Activated T-cell treated with anti-CD3 and anti-CD28 coated beads for 4 hours (primary cell): ENCODE measurements at places on chromosomes 12 and 14.

DNA sequence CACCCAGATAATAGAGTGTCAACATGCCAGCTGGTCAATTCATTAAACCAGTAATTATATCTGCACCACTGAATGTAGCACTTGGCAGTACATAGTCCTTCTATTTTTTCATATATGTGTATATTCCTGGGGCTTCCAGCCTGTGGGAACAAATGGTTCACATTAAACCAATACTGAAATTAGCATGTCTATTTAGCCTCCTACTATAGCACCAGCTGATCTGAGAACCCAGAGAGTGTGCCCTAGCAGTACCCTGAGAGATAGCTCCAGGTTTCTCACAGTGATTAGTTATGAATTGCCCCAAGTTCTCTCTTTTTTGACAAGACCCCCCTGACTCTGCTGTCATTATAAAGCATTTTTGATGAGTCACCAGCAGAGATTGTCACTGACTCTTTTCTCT lies 1097.3 kb upstream of the FLRT2 start:
- no peak for DNase-seq

- DNase-seq, result no peak
Observed at GRCh38 chr12:39723831-39724230, 104.2 kb upstream of the ABCD2 start.

DNA sequence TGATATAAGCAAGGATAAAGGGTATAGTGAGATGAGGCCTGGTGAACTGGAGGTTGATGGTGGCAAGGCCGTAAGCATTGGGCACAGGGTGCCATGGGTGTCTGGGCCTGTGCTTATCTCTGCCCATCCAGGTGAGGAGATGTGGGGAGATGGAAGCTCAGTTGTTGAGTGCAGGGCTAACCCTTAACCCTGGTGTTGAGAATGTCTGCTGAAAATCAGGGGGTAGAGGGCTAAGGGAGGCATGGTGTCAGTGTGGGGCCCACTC lies 86.1 kb downstream of the SYNE2 start:
- no peak for DNase-seq

DNA sequence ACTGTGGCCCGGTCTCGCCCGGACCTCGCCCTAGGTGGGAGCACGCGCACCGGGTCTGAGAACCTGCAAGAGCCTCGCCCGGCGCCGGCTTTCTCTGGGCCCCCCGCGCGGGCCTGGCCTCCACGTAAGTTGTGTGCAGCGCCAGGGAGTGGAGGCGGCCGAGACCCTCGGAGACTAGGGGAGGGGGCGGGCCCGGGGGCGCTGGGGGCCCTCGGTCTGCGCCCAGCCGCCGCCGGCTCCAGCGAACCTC lies 183 bp upstream of the PRMT8 start:
- no peak for DNase-seq

GRCh38 chr14:39233680-39234326 lies at the start of gene MIA2:
Gene MIA2, plus strand, starts transcription at chr14:39233915. Its CDS starts 200 bp downstream, at chr14:39234115.
- DNase-seq, result no peak

- no peak for DNase-seq
Observed at GRCh38 chr12:88381466-88381865, 198.8 kb downstream of the KITLG start.

DNA sequence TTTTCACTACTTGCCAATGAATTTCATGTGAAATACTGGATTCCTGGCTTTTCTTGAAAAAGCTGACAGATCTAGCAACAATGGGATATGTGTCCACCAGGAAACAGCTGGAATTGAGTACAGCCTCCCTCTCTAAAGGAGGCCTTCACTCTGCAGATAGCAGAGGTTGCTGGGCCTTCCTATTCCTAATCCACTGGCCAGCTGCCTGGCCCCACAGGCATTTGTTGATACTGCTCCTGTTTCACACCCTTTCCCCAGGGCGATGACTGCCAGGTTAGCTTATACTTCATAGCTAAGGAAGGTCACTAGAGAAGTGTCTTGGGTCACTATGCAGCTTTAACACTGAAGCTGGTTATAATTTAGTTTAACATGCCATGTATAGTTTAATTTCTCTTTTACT lies 87.5 kb upstream of the PDZRN4 start:
- no peak for DNase-seq

DNA sequence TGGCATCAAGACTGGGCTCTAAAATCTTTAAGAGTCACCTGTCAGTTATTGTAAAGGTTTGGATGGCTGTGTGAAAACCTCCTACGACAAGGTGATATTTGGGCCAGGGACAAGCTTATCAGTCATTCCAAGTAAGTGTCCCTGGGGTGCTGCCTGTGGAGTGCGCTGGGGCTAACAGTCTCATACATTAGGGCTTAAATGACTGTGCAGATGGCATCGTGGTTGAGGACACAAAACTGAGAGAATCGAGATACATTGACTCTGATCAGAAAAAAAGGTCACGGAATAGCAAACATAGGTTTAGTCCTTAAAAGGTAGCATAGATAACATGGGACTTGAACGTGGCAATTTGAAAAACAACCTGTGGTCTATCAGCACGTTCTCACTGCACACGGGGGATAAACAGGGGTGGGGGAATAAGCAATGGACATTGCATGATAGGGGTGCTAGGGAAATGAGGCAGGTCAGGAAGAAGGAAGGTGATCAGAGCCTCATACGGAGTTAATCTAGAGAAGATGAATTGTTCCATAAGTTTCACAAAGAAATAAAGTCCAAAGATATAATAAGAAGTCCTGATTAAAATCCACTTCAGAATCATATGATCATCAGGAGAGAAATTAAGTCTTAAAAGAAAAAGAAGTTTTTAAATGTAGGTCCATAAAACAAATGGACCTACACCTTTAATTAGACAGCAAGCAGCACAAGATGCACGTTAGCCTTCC lies 100.3 kb downstream of the DAD1 start:
- DNase-seq, result no peak

GRCh38 chr12:3768911-3769447 lies 16.1 kb upstream of the CRACR2A start:
- no peak for DNase-seq

GRCh38 chr12:104643819-104644669 lies 187.3 kb downstream of the CHST11 start:
- DNase-seq, result no peak

DNA sequence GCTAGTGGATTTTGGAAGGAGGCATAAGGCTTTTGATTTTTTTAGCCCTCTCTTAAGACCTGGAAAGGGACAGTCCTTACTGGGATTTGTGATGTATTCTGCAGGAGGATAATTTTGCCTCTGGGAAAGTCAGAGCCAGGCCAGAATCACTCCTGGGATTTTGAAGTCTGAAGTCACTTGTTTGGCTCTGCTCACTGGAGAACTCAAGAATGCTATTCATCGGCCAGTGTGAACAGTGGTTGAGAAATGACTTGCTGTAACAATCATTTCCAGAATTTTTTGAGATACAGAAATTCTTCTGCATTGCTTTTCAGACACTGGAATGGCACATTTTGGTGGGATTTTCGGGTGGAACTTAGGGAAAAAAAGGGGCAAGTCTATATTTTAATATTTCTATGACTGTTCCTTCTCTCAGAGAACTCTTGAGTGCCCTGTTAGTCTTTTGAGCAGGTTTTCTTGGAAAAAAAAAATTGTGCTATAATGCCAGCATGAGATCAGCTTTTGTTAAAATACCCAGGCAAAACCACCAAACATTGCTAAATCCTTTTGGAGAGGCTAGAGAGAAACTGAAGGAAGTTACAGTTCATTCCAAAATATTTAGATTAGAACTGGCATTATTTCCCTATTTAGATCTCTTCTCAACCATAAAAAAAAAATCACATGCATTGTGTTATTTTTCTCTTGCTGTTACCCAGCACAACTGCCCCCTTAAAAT lies 26.1 kb upstream of the BHLHE41 start:
- DNase-seq, result no peak

DNA sequence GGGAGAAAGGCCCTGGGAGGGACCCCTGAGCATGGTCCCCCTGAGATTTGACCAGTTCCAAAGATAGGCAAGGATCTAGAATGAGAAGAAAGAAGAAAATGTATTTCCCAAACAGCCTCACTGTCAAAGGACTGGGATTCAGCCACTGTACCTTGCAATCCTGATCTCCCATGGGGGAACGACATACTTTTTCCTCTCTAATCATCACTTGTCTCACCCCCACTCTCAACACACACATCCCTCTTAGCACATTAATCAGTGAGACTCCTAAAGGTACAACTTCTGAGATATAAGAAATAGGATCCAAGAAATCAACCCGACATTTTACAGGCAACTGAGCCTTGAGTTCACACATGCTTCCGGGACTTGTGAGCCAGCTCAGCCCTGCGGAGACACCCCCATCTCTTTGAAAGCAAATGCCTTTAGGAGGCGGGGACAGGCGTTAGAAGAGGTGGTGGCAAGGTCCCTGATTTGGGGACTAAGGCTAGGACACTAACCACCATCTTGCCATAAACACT lies 1.4 kb downstream of the MAP3K9 start:
- peak; percentile 50 for DNase-seq

GRCh38 chr12:20434996-20435395 lies 66.7 kb downstream of the PDE3A start:
- no peak for DNase-seq

GRCh38 chr12:123049398-123050240 lies 69.1 kb downstream of the ARL6IP4 start:
- no peak for DNase-seq

DNA sequence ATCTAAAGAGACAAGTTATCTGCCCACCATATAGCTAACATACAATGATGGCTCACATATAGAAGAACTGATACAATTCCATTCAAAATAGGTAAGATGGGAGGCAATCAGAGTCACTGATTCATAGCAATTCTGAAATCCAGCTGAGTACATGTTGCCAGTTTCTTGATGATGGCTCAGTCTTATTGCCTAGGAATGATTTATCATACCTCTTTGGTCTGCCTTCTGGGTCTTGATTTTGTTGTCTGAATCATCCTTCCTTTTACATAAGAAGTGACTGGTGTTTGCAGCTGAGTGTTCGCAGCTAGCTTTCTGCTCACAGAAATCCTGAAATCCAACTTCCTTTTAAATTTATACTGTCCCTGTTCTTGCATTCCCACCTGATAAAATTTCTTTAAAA lies 463.2 kb upstream of the MGAT4C start:
- DNase-seq, result no peak

DNA sequence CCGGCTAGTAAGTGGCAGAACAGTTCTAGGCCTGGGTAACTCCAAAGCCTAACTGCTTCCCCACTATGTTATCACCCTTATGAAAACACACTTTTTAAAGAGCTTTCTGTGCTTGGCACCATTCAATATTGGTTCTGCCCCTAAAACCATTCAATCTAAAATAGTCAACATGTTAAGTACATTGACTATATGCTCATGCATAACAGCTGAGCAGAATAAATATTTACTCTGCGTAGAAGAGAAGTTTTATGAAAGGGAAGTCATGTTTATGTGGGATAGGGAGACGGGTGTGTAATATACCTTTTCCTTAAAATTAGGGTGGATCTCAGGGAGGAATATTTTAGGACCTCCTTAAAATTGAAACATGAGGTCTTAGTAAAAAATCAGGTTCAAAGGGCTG lies 80.5 kb downstream of the SAMD4A start:
- no peak for DNase-seq

GRCh38 chr12:40691913-40692764 lies at the start of gene CNTN1:
Gene CNTN1, plus strand, starts transcription at chr12:40692439.
- no peak for DNase-seq

DNA sequence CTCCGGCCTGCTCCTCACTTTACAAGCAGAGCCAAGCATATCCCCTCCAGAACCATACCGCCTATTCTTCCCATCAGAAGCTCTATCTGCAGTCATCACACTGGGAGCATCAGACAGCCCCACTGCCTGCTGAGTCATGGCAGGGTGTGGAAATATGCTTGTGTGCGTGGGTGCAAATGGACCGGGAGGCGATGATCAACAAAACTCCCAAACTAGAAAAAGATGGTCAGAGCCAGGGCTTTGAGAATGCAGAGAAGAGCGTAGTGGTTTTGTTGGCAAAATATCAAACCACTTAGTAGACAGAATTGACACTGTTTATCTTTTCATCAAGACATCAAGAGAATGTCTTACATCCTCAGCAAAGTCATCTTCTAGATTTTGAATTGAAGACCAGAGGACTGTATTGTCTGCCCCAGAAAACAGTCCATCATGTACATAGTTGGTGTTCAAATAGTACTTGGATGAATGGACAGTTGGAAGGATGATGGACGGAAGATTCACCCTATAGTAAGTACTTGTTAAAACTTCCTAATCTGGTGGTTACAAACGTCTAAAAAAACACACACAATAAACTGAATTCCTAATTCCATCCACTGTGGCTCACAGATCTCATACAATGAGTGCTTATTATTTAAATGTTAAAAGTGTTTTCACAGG lies 54.9 kb downstream of the VWF start:
- peak; percentile 19 for DNase-seq

- no peak for DNase-seq
Observed at GRCh38 chr12:65318186-65318685, 39.8 kb downstream of the MSRB3 start.

DNA sequence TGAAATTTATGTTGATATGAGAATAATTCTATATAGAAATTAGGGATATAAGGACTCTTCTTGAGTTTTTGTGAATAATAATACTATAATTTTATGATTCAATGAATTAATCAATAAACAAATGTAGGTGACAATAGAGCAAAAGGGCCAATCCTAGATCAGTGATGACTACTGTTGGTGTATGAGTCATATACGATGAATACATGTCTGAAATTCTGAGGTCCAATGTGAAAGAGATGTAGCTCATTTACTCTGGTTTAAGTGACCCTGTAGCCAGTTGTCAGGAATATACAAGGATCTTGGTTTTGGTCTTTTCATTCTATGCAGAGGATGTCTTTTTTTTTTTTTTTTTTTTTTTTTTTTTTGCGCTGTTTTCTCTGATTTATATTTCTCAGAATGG lies 72.1 kb upstream of the RTL1 start:
- DNase-seq, result no peak

GRCh38 chr14:100158566-100159093 lies 815 bp downstream of the DEGS2 start:
- no peak for DNase-seq

- DNase-seq, result no peak
Observed at GRCh38 chr12:20444595-20445170, 76.3 kb downstream of the PDE3A start.

- no peak for DNase-seq
Observed at GRCh38 chr14:32028599-32028998, 48.5 kb upstream of the ARHGAP5 start.

- DNase-seq, result no peak
Observed at GRCh38 chr12:5031958-5032357, 11.7 kb upstream of the KCNA5 start.

DNA sequence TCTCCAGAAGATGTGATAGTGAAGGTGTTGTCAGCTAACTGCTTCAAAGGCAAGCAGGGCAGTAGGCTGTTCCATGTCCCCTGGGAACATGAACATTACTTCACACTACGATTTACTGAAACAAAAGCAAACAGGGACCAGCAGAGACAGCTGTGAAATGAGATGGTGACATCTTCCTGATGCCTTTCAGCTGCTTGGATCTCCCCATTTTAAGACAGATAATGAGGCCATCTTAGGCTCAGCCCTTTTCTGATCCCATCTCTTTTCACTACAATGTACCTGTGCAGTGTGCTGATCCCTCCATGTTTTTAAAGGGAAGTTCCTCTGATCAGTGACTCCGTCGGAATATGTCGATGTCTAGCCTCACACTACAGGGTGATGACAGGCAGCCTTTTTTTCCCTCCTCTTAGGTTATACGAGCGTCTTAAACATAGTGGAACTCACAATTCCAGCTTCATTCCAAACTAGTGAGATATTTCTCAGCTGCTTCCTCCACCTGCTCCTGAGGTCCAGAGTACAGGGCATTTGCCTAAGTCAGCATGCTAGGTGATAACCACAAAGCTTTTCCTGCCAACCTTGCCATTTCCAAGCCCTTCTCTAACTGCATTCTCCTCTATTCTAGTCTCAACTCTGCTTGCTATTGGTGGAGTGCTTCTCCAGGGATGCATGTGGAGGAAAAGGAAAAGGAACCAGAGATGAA lies 87.6 kb upstream of the EGLN3 start:
- DNase-seq, result no peak
